ENCODE measurements at places on chromosomes 11 and 22.
A peak's percentile ranks its signal among the peaks of the same experiment; 100 is the strongest.

- no peak for DNase-seq
Measured at GRCh38 chr11:1335811-1336761, 26.7 kb upstream of the TOLLIP start.

DNA sequence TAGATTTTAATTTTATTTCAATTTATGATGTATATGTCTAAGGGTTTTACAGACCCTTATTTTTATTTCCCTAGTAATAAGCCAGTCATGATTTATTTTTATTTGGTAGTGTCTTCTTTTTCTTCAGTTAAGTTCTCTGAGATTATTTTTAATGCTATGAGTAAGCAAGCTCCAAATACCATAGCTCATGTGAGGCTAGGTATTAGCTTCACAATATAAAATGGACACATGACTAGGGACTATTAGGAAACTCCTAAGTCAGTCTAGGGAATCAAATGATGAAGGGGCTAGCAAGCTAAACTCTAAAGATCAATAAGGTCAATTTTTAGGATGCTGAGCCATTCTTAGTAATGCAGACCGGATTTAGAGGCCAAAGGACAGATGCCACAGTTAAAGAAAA lies 45.9 kb downstream of the CKAP5 start:
- DNase-seq, result no peak

DNA sequence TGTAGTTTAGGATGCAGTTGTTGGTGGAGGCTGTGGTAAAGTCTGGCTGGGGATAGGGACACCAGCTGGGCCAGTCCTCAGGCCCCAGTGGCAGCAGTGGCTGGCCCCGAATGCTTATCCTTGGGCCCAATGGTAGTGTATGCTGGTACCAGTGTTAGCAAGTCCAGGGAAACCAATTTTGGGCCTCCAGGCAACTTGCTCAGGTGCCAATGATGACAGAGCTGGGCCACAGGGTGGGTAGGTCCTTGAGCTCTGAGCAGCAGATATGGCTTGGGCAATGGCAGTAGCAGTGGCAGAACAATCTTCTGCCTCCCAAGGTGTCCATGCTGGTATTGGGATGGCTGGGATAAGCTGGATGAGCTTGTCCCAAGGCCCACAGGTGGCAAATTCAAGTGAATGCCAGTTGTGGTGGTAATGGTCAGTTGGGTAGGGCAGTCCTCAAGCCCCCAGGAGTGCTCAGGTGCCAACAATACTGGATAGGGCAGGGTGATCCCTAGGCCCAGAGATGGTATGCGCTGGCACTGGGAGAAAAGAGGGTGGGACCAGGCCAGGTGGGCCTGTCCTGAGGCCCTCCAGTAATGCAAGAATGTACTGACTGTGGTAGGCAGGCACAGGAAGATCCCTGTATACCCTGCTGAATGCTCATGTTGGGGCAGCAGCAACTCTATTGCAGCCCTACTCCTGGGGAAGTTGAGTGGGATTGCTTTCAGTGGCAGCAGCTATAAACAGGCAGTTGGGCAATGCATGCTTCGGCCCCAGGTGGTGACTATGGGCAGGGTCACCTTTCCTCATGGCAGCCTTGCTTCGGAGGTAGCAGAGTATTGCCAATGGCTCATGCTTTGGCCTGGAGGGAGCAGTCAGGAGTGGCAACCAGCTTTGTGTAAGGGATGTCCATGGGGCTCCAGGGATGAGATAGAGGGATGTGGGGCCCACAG lies 54.7 kb downstream of the KCNQ1OT1 start:
- DNase-seq, result no peak

DNA sequence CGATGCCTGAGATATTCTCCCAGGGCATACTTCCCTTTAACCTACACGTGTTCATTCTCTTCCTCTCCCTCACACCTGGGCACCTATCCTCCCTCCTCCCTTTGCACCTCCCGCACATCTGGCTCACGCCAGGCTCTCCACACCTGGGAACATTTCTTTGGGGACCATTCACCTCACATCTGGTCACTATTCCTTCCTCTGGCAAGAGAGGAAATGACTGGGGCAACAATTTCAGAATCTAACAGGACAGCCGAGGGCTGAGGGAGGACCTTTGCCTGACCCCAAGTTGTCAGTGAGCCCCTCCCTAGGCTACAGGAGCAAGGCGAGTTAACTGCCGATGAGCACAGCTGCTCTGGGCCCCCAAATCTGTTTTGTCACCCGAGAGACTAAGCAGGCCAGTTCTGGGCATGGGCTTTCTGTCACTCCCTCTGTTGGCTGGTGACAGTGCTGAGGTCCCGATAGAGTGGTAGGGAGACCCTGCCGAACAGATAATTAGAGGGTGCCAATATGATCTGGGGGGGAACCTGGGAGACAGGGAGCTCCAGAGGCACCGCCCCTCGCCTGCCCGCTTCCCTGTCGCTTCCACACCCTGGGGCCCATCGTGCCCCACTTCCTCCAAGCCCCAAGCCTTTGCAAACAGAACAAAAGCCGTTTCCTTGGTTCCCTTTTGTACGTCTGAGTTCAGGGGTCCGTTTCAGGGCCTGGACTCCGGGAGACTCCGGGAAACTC lies 45.6 kb downstream of the EIF3F start:
- no peak for DNase-seq

DNA sequence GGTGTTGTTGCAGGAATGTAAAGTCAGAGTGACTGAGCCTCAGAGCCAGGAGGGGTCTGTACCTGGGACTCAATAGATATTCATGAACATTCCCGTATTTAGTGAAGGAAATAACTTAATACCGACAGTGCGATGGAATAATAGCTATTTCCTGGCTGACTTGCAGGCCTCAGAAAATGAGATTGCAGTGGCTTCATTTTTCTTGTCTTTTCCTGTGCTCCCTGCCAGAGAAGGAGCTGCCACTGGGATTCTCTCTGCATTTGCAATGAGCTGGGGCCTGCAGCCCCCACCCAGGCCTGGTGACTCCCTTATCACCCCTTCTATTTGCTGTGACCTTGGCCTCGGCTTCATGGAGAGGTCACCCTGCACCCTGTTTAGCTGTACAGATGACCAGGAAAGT lies 173.4 kb downstream of the MIAT start:
- no peak for DNase-seq

DNA sequence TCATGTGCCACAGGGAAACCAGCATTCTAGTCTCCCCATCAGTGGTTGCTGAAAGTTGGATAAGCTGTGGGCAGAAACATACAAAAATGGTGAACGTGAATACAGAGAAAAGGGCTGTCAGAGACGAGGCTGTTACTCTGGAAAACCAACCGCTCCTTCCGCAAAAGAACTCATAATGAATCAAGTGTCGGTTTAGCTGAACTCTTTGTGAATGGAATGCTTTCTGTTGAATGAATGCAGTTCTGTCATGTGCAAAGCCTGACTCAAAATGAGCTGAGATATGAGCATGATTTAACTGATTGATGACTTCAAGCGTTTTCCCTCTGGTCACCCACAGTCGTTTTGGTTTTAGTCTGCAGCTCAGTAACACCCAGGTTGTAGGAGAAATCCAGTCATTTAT lies 298.3 kb downstream of the ETS1 start:
- DNase-seq, result no peak

DNA sequence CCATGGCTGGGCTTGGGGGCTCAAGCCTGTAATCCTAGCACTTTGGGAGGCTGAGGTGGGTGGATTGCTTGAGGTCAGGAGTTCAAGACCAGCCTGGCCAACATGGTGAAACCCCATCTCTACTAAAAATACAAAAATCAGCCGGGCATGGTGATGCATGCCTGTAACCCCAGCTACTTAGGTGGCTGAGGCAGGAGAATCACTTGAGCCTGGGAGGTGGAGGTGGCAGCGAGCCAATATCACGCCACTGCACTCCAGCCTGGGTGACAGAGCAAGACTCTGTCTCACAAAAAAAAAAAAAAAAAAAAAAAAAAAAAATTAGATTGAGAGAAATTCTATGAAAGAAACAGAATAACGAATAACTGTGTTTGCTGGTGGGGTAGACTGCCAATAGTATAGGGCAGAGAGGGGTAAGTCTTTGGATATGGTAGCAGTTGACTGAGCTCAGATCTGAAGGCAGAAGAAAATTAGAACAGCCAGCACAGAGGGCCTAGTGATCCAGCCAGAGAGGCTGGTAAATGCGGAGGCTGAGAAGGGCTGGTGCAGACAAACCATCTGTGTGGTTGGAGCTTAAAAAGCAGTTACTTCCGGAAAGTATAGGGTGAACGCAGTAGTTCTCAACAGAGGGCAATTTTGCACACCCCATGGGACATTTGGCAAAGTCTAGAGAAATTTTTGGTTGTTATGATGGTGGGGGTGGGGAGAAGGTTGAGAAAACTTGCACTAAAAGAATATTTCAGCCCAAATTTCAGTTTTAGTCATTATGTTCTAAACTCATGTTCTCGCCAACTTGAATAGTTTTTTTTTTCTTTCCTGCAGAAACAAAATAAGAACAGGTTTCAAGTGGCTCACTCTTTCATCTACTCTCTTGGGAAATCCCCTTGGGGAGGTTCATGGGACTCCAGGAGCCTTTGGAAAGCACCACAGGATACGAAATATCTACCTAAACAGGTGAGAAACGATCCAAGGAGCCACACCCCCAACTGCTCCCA lies 1.6 kb upstream of the HORMAD2 start:
- no peak for DNase-seq

DNA sequence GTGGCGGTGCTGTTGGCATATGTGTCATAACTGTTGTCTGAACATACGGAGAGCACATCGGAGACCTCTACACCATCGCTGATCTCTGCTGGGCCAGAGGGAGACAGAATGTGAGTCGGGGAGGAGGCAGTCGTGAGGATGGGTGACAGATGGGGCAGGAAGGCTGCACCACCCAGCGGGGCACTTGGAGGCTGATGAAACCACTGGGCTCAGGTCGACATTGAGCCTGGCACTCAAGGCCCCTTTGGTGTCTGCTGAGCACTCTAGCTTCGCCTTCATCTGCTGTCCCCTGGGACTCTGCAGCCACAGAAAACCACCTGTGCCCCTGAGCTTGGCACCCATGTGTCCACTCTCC lies 2.5 kb upstream of the KLHL35 start:
- DNase-seq, result no peak

DNA sequence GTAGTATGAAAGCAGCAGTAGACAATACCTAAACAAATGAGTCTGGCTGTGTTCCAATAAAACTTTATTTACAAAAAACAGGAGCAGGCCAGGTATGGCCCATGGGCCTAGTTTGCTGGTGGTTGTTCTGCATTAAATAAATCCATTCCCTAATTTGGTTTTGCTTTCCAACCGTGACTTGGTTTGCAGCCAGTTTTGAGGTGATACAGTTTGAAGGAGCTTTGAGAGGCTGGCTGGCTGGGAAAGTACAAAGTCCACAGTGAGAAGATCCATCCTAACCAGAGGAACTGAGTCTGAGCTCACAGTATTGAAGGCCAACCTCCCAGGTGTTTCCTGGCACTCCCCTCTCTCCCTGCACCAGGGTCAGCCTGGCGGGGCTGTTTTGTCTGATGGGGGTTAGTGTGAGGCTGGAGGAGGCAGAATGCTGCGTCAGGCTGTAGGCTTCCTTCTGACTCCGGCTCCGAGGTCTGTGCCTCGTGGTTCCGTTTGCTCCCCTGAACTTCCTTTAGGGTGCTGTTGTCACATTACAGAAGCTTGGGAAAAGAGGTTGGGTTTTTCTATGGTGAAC lies 129.5 kb downstream of the MICAL2 start:
- no peak for DNase-seq

DNA sequence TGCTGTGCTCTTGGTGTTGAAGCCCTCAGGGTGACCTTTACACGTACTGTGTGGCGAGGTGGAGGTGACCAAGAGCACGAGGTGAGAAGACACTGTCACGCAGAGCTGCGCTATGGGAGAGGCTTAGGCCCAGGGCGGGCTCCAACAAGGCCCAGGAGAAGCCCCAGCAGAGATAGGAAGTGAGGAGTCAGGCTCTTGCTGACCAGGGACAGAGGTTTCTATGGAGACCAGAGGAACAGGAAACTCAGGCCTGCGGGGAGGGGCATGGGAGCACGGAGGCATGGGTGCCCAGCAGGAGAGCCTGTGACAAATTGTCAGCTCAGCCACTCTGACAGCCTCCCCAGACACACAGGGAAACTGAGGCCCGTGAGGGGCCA lies 15.8 kb downstream of the DGKZ start:
- DNase-seq, result peak; percentile 94

DNA sequence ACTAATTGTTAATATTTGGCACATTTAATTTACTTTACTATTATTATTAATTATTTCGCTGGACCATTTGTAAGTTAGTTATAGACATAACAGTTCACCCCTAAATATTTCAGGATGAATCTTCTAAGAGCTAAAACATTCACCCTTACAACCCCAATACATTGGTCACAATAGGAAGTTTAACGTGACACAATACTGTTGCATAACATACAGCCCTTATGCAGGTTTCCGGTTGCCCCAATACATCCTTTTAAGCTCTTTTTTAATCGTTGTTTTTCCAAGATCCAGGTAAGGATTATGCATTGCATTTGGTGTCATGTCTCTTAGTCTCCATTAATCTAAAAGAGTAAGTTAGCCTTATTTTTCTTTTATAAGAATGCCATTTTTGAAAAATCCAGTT lies 71.2 kb downstream of the HSD17B12 start:
- no peak for DNase-seq

DNA sequence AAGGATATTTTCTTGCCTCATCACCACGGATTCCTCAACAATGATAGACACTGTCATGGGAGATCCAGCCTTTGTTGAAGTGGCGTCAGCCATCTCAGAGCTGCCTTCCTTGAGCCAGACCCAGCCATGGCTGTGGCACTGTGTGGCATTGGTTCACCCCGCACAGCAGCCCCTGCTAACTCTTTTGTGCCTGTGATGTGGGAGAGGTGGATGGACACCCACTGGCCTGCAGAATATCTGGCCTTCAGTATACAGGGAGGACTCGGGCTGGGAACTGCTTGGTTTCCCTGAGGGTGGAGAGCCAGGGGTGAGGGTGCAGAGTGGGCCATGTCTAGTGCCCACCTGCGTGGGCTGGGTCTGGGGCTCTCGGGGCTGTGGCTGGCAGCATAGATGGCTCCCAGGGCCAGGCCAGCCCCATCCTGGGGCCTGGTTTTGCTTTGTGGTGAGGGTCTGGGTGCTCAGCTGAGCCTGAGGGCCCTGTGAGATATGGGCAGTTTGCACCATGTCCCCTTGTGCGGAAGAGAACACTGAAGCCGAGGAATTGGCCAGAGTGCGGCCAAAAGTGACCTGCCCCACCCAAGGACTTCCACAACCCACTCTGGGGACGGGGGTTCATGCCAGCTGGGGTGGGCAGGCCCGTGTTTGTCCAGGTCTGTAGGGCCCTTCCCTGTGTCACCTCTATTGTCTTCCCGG lies 6.1 kb downstream of the CLDN5 start:
- DNase-seq, result no peak

GRCh38 chr11:27234043-27234668 lies 128.9 kb downstream of the CCDC34 start:
- DNase-seq, result peak; percentile 83
